GM10248 (cell line): ENCODE measurements at places on chromosomes 12 and 14.
A peak's percentile ranks its signal among the peaks of the same experiment; 100 is the strongest.

- no peak for DNase-seq
These were observed 4.8 kb upstream of the RPS6KA5 start for GRCh38 chr14:91065266-91065665.

- no peak for DNase-seq
These were observed 539 bp downstream of the PSME2 start for GRCh38 chr14:24145690-24146452.

DNA sequence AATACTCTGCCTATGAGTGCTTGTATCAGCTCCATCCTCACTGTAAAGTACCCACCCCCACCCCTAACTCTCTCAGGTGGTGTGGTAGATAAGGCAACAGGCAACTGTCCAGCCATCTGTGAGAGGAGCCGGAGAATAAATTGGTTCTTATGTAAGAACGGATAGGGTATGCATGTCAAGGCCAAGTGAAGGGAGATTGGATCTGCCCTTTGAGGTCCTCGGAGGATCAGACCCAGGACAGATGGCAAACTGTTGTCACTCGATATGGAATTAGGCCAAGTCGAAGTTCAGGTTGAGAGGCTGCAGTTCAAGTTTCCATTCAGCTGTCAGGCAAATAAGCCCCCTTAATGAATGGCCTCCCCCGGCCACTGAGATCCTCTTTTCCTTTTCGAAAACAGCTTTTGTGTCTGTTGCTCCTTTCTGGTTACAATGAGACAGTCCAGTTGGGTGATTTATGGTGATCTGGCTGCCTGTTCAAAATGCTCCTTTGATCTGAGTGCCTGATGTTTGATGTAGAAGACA is 120.3 kb downstream of the VRK1 start:
- no peak for DNase-seq

DNA sequence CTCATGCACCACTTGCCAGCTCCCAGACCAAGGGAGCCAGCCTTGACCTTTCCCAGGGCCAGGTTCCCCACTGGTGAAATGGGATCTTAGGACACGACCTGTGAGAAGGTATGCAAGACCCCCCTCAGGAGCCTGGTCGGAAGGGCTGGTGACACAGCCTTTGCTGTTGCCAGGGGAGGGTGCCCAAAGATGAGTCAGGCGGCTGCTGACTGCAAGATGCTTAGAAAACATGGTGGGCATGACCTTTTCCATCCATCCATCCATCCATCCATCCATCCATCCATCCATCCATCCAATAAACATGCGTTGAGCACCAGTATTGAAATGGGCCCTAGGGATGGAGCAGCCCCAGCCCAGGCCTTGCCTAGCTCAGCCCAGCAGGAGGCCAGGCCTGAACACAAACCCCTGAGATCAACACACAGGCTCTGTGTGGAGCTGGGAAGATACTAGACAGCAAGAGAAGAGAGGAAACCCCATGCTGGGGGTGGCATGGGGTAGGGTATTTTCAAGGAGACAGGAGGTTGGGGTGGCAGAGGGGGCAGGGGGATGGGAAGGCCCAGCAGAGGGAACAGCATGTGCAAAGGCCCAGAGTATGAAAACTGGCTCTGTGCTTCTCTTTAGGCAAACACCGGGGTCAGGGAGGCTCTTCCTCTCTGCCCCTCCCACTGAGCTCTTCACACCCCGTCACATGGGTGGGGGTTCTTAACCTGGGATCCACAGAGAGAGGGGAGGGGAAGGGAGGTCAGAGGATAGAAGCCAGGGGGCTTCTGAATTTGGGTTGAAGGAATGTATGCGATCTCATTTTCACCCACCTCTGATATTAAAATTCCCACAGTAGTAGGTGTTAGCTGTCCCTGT is 26.2 kb upstream of the YY1 start:
- no peak for DNase-seq

DNA sequence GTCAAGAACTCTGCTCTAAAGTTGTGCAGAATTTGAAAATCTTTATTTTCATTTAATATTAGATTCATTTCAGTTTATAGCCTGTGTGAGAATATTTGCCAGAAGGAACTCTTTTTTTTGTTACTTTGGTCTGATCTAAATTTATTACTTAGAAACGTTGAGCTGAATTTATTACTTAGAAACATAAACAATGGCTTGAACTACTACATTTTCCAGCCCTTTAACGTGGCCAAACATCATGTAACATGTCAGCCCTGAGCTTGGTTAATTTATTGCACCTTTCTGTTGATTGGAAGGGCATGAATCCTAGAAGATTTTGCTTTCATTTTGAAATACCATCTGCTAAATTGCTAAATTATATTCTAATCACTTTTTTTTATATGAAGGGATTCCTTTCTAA is 241.4 kb downstream of the TMEM117 start:
- DNase-seq = no peak

DNA sequence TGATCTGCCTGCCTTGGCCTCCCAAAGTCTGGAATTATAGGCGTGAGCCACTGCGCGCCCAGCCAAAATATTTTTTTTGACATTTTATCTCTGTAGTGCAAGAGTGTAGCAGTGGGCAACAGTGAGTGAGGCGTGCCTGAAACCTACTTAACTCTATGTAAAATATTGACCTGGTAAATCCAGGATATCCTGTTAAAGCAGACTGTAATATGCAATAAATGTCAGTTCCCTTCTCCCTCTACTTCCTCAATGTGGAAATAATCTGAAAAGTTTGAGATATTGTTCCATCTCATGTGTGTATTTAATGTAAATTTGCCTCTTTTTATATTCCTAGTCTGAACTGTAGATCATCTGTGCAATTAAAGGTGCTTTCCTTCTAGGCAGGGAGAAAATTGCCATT is 9.5 kb upstream of the CDK17 start:
- no peak for DNase-seq

GRCh38 chr12:76636121-76636692 is 76.6 kb upstream of the OSBPL8 start:
- no peak for DNase-seq

- no peak for DNase-seq
These were observed 49.0 kb downstream of the GPHB5 start for GRCh38 chr14:63269561-63270225.

DNA sequence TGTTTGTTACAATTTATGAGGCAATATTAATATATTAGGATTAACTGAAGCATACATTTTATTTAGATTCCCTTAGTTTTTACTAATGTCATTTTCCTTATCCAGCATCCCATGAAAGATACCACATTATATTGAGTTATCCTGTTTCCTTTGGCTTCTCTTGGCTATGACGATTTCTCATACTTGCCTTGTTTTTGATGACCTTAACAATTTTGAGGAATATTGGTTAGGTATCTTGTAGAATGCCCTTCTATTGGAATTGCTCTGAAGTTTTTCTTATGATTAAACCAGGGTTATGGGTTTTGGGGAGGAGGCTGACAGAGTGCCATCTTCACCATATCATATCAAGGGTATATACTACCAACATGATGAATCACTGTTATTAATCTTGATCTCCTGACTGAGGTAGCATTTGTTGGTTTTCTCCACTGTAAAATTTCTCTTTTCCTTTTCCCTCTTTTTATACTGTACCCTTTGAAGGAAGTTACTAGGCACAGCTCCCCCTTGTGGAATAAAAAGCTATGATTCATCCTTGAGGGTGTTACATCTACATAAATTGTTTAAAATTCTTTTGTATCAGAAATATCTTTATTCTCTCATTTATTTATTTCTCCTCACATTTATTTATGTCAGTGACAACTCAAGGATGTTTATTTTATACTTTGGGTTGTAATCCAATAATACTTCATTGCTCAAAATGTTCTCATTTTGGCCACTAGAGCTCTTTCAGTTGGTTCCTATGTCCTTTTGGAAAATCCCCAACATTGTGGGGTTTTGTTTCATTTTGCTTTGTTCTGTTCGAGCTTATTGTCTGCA is 239.0 kb downstream of the SLC16A7 start:
- peak; percentile 10 for DNase-seq

DNA sequence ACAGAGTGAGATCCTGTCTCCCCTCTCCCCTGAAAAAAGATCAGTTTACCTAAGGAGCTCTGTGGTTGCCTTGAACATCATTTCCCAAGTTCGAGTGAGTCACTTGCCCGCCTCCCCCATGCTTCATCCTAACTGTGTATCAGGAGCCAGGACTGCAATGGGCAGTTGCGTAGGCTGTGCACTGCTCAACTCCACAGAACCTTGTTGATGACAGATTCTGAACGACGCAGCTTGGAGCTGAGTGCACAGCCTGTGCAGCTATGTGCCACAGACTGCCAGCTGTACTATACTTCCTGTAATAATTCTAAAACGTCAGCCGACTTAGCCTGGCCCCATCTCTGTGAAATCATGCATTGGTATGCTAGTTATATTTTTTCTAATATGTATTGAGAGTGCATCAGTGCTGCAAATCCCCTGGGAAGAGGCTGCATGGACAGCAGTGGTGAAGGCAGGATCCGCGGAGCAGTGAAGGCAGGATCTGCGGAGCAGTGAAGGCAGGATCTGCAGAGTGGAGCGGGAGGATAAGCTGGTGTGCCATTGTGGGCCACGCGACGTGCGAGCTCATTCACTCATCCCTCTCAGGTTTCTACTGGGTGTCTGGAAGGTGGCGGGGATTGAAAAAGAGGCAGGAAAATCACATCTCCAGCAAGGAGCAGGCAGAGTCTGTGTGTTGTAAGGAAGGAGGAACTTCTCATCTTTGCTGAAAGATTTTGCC is 80.8 kb downstream of the GALNT9 start:
- no peak for DNase-seq

DNA sequence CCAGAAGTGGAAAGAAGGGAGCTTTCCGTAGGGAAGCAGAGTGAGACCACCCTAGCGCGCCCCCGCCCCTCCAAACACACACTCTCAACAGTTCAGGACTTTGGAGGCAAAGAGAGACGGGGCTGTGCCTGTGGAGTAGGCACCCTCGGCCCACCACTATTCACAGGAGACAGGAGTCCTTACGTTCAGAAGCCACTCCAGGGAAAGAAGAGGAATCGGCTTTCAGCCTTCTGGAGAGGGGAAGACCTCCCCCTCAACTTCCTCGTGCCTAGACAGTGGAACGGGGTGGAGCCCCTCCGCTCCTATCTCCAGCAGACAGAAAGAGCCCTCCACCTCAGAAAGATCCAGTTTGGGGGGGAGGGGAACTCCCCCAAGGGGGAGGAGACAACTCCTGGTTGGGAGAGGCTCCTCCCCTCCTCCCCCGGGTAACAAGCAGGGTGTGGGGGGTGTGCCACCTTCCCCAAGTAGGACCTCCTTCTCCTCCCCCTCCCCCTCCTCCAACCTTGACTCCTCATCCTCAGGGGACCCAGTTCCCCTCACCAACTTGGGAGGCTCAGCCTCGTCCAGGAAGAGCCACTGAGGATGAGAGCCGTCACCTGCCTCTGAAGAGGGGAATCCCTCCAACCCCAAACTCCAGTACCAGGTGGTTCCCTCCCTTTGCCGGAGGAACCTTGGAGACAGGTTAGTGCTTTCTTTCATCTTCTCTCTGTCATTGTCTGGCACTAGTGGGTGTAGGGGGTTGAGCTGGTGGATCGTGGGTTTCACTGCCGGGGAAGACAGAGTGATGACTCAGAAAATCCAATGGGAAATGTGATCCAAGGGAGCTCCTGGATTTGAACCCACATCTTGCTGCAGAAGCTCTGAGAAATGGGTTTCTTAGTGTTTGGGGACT is 883 bp downstream of the FOXJ2 start:
- DNase-seq = peak; percentile 65

- DNase-seq = no peak
These were observed 69.6 kb downstream of the PTPN11 start for GRCh38 chr12:112488257-112488876.

- peak; percentile 61 for DNase-seq
These were observed 8.4 kb downstream of the CCDC197 start for GRCh38 chr14:94005324-94006073.

- no peak for DNase-seq
These were observed 205.7 kb downstream of the ITPR2 start for GRCh38 chr12:26627335-26627734.

DNA sequence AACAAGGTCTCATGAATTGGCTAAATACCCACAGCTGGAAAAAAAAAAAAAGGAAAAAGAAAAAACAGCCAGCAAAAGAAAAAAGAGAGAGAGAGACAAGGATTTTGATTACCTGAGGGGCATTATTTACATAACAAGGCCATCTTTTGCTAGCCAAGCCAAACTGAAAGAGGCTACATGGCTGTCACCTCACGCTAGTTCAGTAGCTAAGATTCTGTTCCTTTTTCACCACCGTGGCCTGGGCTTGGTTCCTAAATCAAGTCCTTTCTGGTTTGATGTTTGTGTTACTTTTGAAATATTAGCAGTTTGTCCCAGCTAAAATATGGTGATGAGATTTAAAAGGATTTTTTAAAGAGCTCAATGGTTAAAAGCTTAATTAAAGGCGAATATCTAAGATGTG is 2.0 kb upstream of the SDS start:
- DNase-seq = no peak

DNA sequence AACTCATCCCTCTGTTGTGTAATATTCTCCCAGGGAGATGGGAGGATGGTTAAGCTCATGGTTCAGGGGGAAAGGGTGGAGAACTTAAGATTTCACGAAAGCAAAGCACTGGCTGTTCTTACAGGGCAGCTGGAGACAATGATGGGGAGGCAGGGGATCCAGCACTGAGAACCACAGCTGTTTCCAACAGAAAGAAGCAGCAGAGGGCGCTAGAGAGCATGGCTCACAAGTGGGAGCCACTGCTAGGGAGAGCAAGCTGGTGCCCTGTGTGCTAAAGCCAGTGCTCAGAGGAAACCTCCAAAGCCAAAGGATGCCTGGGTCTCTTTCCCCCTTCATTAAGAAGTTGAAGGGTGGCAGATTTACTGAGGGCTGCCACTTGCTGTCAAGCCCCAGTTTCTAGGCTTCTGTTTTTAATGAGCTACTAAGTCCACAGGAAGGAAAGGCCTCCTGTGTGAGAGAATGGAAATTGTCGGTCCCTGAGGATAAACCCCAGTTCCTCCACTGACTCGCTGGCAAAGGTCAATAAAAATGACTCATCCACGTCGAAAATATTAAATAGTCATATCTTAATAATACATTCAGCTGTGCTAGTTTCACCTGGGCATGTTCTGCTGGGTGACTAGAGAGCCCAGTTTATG is 199.7 kb downstream of the ANO2 start:
- DNase-seq = peak; percentile 58

DNA sequence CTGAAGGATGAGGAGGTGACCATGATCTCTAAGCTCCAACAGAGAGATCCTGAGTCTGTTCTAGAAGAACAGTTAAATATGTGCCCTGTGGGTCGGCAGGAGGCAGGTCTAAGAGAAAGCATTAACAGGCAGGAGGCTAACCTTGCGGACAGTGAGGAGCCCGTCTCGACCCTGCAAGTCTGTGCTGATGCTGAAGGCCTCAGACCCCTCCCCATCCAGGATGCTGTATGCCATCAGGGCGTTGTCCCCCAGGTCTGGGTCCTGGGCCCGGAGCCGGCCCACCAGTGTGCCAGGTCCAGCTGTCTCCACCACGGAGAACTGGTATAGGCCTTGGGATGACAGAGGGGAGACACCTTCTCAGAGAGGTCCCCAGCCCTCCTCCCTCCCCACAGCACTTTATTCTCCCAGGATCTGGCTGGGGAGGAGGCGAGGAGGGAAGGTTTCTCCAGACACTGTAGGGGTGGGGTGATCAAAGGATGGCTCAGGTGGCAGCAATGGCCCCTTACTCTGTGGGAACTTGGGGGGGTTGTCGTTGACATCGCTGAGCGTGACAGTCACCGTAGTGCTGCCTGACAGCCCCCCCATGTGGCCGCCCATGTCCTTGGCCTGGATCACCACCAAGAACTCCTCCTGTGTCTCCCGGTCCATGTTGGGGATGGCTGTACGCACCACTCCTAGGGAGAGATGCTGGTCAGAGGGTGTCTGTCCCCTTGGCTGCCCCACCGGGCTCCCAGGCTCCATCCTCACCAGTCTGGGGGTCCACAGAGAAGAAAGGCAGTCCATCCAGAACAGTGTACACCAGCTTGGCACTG is 3.1 kb downstream of the CDH24 start:
- peak; percentile 53 for DNase-seq

- DNase-seq = no peak
These were observed 29.4 kb downstream of the ITPR2 start for GRCh38 chr12:26803552-26803951.
